Activated naive CD4-positive, alpha-beta T cell treated with anti-CD3 and anti-CD28 coated beads for 36 hours (primary cell): ENCODE measurements at places on chromosomes 5 and 9. TPM values are rescaled to one million over a fixed set of nuclear protein-coding genes. Genes with fewer than 3 reads are reported as not detected.

The SLC6A3 gene
- not detected for total RNA-seq

The LHX2 gene
- not detected for total RNA-seq

GRCh38 chr5:156505101-156505500 lies 178.1 kb downstream of the SGCD start:
- H3K4me1 ChIP-seq, result no peaks in the 10 kb centered on the region
- H3K27me3 ChIP-seq, result peaks cover 17% of the 10 kb centered on the region
- H3K27ac ChIP-seq, result no peak overlapping the region

DNA sequence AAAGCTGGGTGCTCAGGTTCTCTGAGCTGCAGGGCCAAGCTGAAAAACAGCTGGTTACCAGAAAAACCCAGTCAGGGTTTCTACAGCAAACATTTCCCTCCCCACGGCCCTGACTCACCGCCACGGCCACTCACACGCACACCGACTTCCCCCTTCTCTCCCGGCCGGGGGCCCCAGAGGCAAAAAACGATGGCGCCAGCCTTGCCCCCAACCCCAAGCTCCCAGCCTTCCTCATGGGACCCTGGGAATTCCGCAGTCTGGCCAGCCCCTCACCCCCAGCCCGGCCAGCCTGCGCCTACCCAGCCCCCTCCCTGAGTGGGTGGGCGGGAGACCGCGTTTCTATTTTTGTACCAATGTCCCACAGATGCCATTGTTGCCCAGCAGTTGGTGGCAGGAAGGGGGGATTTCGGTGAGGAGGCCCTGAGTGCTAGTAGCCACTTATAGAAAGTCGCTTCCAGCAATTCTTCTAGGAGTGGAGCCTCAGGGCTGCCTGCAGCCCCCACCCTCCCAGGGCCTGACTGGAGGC lies 18.4 kb downstream of the ENG start:
- H3K27me3 ChIP-seq, result no peaks in the 10 kb centered on the region
- no peak overlapping the region for H3K4me3 ChIP-seq
- H3K27ac ChIP-seq, result no peak overlapping the region
- DNase-seq, result no peak
- H3K4me1 ChIP-seq, result peaks cover 15% of the 10 kb centered on the region
- H3K36me3 ChIP-seq, result peaks cover 2% of the 10 kb centered on the region

The DUSP1 gene
- 7.3 TPM for total RNA-seq

The SEMA5A gene
- total RNA-seq, result not detected

The PCDHB5 gene
- not detected for total RNA-seq

DNA sequence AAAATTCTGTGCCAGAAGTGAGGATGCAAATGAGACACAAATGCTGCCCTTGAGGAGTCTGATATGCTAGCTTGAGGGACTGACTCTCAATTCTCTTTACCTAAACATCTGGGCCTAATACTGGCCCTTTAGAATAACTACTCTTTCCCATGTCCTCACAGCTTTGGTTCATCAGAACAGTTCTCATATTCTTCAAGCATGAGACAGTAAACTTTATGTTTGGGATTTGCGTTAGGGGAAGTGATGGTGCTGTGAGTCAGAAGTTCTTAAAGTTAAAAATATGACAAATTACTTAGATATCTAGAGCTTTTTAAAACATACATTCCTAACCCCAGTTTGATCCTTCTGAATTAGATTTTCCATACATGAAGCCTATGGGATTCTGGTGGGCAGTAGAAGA lies 665.0 kb upstream of the RGMB start:
- no peak overlapping the region for H3K4me3 ChIP-seq
- H3K4me1 ChIP-seq, result no peaks in the 10 kb centered on the region
- no peak for DNase-seq
- H3K36me3 ChIP-seq, result no peaks in the 10 kb centered on the region

- peaks cover 5% of the 10 kb centered on the region for H3K4me1 ChIP-seq
- no peak overlapping the region for H3K27ac ChIP-seq
- no peaks in the 10 kb centered on the region for H3K27me3 ChIP-seq
- DNase-seq, result no peak
- H3K4me3 ChIP-seq, result no peak overlapping the region
- H3K36me3 ChIP-seq, result no peaks in the 10 kb centered on the region
These were observed 113.3 kb downstream of the SNX18 start for GRCh38 chr5:54630738-54631359.

The ORM1 gene
- total RNA-seq, result not detected

GRCh38 chr5:83866181-83866580 lies 145.5 kb upstream of the HAPLN1 start:
- H3K4me1 ChIP-seq, result no peaks in the 10 kb centered on the region
- no peak overlapping the region for H3K4me3 ChIP-seq
- H3K36me3 ChIP-seq, result no peaks in the 10 kb centered on the region
- DNase-seq, result no peak

DNA sequence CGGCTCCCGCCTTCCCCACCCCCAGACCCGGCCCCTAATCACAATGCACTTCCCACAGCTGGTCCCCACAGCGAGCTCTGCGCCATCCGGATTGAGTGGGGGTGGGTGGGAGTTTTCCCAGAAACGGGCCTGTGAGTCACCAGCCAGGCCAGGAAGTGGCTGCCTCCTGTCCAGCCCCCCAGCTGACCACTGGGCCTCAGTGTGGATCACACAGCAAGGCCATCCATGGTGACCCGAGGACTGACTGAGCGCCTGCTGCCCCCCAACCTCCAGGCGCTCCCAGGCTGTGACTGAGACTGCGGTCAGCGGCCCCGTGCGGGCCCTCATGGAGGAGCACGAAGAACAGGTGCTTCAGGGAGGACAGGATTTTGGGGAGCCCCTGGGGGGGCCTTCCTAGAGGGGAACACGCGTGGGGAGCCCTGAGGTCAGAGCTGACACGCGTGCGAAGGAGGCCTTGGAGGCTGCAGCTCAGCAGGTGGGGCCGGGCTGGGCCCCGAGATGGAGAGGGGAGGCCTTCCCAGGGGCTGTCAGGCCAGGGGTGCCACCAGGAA lies 48.3 kb upstream of the EGFL7 start:
- H3K4me1 ChIP-seq, result no peaks in the 10 kb centered on the region
- no peak overlapping the region for H3K27ac ChIP-seq
- DNase-seq, result no peak
- no peaks in the 10 kb centered on the region for H3K27me3 ChIP-seq

GRCh38 chr5:110957934-110958333 lies 113.6 kb upstream of the TSLP start:
- H3K36me3 ChIP-seq, result no peaks in the 10 kb centered on the region
- H3K27ac ChIP-seq, result no peak overlapping the region
- H3K27me3 ChIP-seq, result peaks cover 6% of the 10 kb centered on the region
- no peaks in the 10 kb centered on the region for H3K4me1 ChIP-seq
- no peak overlapping the region for H3K4me3 ChIP-seq

The RAPGEF1 gene
- 59.9 TPM for total RNA-seq

The PROB1 gene
- 1.1 TPM for total RNA-seq

- H3K36me3 ChIP-seq, result no peaks in the 10 kb centered on the region
- peaks cover 3% of the 10 kb centered on the region for H3K27me3 ChIP-seq
- H3K4me1 ChIP-seq, result no peaks in the 10 kb centered on the region
- no peak overlapping the region for H3K4me3 ChIP-seq
- no peak for DNase-seq
These were observed 115.2 kb upstream of the CXCL14 start for GRCh38 chr5:135694012-135694411.

DNA sequence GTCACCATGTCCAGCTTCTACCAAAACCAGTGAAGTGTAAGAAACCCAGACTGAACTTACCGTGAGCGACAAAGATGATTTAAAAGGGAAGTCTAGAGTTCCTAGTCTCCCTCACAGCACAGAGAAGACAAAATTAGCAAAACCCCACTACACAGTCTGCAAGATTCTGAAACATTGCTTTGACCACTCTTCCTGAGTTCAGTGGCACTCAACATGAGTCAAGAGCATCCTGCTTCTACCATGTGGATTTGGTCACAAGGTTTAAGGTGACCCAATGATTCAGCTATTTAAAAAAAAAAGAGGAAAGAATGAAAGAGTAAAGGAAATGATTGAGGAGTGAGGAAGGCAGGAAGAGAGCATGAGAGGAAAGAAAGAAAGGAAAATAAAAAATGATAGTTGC lies 19.8 kb downstream of the IL7R start:
- no peak for DNase-seq
- H3K27me3 ChIP-seq, result no peaks in the 10 kb centered on the region
- no peak overlapping the region for H3K4me3 ChIP-seq
- H3K27ac ChIP-seq, result peak overlapping the region; percentile 88

GRCh38 chr9:132699956-132700355 lies 29.7 kb downstream of the GTF3C4 start:
- H3K4me1 ChIP-seq, result no peaks in the 10 kb centered on the region
- H3K27ac ChIP-seq, result no peak overlapping the region
- peaks cover 9% of the 10 kb centered on the region for H3K27me3 ChIP-seq
- no peak for DNase-seq

DNA sequence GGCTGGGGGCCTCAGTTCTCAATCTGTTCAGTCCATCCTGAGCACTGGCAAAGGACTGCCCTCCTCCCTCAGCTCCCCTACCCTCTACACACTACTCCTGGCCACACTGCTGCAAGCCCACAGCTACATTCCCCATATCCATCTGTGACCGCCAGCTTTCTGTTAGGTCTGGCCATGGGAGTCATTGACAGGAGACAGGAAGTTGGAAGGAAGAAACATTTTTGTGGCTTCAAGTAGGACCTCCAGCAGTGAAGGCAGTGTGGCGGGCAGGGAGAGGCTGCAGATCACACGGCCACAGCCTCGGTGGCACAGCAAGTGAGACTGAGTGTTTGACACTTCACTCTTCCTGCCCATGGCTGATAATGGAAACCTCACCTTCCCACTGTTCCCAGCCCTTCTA lies 55.9 kb downstream of the SECISBP2 start:
- peak overlapping the region; percentile 53 for H3K27ac ChIP-seq
- H3K36me3 ChIP-seq, result peaks cover 20% of the 10 kb centered on the region
- no peak for DNase-seq
- no peak overlapping the region for H3K4me3 ChIP-seq

The SMIM33 gene
- total RNA-seq, result 0.37 TPM

The QRFP gene
- not detected for total RNA-seq

GRCh38 chr5:111574311-111574710 lies 62.0 kb upstream of the STARD4 start:
- no peaks in the 10 kb centered on the region for H3K36me3 ChIP-seq
- no peak for DNase-seq
- H3K4me1 ChIP-seq, result no peaks in the 10 kb centered on the region
- no peak overlapping the region for H3K4me3 ChIP-seq
- H3K27ac ChIP-seq, result no peak overlapping the region
